ENCODE measurements at places on chromosomes 1 and 21.

- H3K27me3 ChIP-seq, result peaks cover 33% of the 10 kb centered on the region
- H3K27ac ChIP-seq, result no peak overlapping the region
- H3K36me3 ChIP-seq, result no peaks in the 10 kb centered on the region
- no peak for DNase-seq
- H3K4me1 ChIP-seq, result peaks cover 4% of the 10 kb centered on the region
- no peak overlapping the region for H3K4me3 ChIP-seq
Observed at GRCh38 chr1:63710761-63711380, 62.9 kb upstream of the ROR1 start.

DNA sequence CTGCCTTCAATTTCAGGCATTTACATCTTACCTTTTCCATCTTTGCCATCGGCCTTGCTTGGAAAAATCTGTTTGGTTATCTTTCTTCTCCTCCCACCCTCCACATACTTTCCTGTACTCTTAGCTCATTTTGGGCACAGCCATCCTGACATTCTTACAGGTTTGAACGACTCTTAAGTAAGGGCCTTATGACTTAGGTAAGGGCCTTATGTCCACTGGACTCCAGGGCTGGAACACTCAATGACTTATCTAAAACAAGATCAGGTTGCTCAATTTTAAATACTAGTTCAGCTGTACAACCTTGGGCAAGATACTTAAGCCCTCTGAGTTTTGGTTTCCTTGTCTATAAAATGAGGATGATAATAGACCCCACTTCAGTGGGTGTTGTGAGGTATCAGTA is 40.9 kb downstream of the C1orf21 start:
- no peaks in the 10 kb centered on the region for H3K27me3 ChIP-seq
- no peaks in the 10 kb centered on the region for H3K36me3 ChIP-seq
- DNase-seq, result no peak
- H3K4me1 ChIP-seq, result no peaks in the 10 kb centered on the region
- no peak overlapping the region for H3K27ac ChIP-seq
- no peak overlapping the region for H3K4me3 ChIP-seq

- peaks cover 73% of the 10 kb centered on the region for H3K36me3 ChIP-seq
- H3K4me1 ChIP-seq, result peaks cover 16% of the 10 kb centered on the region
- no peaks in the 10 kb centered on the region for H3K27me3 ChIP-seq
- DNase-seq, result no peak
- no peak overlapping the region for H3K4me3 ChIP-seq
Observed at GRCh38 chr1:114457675-114458236, 53.2 kb downstream of the TRIM33 start.

- no peak overlapping the region for H3K4me3 ChIP-seq
- H3K4me1 ChIP-seq, result no peaks in the 10 kb centered on the region
- no peak for DNase-seq
- H3K27me3 ChIP-seq, result peaks cover 27% of the 10 kb centered on the region
Observed at GRCh38 chr1:180563026-180563827, 4.5 kb downstream of the OVAAL start.

DNA sequence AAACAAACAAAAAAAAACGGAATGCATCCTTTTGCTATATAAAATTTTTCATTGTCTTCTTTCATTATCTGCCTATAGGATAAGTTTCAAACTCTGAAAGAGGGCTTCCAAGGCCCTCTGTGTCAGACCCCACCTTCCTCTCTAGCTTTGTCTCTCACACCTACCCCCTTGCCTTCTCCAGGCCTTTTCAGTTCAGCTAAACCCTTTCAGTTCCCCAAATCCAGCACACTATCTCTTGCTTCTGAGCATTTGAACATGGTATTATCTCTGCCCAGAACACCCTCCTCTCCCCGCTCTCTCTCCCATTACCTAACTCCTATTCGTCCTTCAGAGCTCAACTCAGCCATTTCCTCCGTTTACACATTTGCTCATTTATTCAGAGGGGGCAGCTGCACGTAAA is 35.7 kb downstream of the C1orf216 start:
- peaks cover 29% of the 10 kb centered on the region for H3K27me3 ChIP-seq
- H3K36me3 ChIP-seq, result no peaks in the 10 kb centered on the region
- no peaks in the 10 kb centered on the region for H3K4me1 ChIP-seq
- no peak overlapping the region for H3K4me3 ChIP-seq
- no peak overlapping the region for H3K27ac ChIP-seq

GRCh38 chr1:22500471-22500870 is 48.8 kb downstream of the ZBTB40 start:
- H3K4me1 ChIP-seq, result no peaks in the 10 kb centered on the region
- peaks cover 2% of the 10 kb centered on the region for H3K36me3 ChIP-seq
- no peak overlapping the region for H3K4me3 ChIP-seq
- no peak overlapping the region for H3K27ac ChIP-seq
- no peak for DNase-seq
- no peaks in the 10 kb centered on the region for H3K27me3 ChIP-seq

- DNase-seq, result no peak
- no peak overlapping the region for H3K27ac ChIP-seq
- H3K4me3 ChIP-seq, result no peak overlapping the region
- H3K36me3 ChIP-seq, result no peaks in the 10 kb centered on the region
Observed at GRCh38 chr1:57258557-57259325, 165.1 kb downstream of the DAB1 start.

GRCh38 chr1:42323551-42323950 is 11.5 kb downstream of the FOXJ3 start:
- no peak for DNase-seq
- H3K4me1 ChIP-seq, result peaks cover 35% of the 10 kb centered on the region
- H3K27me3 ChIP-seq, result no peaks in the 10 kb centered on the region
- H3K36me3 ChIP-seq, result peaks cover 9% of the 10 kb centered on the region
- H3K4me3 ChIP-seq, result no peak overlapping the region

DNA sequence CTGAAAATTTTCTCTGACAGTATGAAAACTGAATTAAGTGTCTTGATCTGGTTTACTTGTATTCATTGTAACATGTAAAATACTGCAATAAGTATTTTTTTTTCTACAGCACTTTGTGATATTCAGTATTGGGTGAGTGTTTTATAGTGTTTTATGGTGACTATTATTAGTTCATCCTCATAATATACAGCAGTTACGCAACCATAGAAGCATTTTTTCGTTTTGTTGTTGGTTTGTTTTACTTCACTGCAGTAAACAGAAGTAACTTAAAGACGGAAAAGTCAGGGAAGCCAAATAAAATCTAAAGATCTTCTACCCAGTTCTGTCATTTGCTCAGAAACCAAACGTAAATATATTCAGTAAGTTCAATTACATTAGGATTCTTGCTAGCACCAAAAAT is 250.0 kb downstream of the TPR start:
- peaks cover 3% of the 10 kb centered on the region for H3K27me3 ChIP-seq
- H3K4me1 ChIP-seq, result no peaks in the 10 kb centered on the region
- DNase-seq, result no peak
- no peak overlapping the region for H3K27ac ChIP-seq
- no peaks in the 10 kb centered on the region for H3K36me3 ChIP-seq

DNA sequence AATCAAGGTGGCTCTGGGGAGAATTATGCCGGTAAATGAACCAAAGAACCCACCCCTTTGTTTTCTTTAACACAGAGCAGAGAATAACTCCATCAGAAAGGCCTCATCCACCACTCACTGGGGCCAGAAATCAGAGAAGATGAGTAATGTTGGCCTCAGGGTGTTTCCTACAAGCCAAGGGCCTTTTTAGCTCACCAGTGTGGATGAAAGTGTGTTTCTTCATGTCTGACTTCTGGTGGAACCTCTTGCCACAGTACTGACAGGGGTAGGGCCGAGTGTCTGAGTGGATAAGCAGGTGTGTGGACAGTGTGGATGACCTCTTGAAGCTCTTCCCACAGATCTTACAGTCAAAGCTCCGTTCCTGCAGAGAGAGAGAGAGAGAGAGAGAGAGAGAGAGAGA is 8.3 kb downstream of the GFI1 start:
- peaks cover 87% of the 10 kb centered on the region for H3K36me3 ChIP-seq
- peak overlapping the region; percentile 87 for H3K4me3 ChIP-seq
- H3K27me3 ChIP-seq, result no peaks in the 10 kb centered on the region
- peak overlapping the region; percentile 88 for H3K27ac ChIP-seq
- H3K4me1 ChIP-seq, result peaks cover 65% of the 10 kb centered on the region
- no peak for DNase-seq

DNA sequence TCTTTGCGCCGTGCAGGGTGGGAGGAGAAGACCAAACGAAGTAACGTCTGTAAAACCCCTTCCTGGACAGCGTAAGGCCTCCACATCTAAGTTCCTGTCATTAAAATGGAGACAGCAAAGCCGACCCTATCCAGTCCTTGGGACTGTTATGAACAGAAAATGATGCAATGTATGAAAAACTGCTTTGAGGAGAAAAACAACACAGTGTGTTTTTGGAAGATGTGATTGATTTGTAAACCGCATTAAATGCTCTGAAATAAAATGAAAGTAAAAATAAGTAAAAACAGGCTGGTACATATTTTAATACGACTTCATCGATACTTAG is 827 bp upstream of the URB1 start:
- H3K36me3 ChIP-seq, result peaks cover 10% of the 10 kb centered on the region
- peak overlapping the region; percentile 88 for H3K27ac ChIP-seq
- H3K4me1 ChIP-seq, result peaks cover 33% of the 10 kb centered on the region

DNA sequence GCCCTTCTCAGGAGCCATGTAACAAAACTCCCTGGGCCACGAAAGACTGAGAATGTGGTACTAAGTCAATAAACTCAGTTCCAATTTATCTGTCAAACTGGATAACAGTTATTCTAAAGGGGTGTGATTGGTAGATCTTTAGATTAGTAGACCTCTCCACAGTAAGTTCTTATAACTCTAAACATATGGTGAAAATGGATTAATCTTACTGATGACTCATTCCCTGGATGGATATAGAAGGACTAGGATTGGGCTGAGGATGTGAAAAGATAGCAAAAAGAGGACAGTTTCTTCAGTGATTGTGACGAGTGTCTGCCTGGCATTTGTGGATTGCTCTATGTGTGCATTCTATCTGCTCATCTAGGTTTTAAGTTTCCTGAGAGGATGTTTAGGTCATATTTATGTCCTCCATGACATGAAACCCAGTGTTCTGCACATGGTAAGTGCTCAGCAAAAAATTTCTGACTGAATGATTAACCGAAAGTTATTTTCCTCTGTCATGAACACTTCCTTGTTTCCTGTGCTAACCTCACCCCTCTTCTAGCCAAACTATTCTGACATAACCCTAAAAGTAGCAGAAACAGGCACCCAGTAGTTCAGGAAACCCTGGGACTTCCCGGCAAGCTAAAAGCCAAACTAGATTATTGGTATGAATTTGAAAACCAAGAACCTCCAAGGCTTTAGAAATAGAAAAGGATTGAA is 397.5 kb upstream of the PLXNA2 start:
- no peaks in the 10 kb centered on the region for H3K4me1 ChIP-seq
- no peaks in the 10 kb centered on the region for H3K27me3 ChIP-seq
- H3K36me3 ChIP-seq, result no peaks in the 10 kb centered on the region
- no peak for DNase-seq

DNA sequence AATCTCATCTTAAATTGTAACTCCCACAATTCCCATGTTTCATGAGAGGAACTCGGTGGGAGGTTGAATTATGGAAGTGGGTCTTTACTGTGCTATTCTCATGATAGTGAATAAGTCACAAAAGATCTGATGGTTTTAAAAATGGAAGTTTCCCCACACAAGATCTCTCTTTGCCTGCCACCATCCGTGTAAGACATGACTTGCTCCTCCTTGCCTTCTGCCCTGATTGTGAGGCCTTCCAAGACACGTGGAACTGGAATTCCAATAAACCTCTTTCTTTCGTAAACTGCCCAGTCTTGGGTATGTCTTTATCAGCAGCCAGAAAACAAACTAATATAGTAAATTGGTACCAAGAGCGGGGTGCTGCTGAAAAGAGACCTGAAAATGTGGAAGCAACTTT is 761.6 kb upstream of the RGS18 start:
- no peak overlapping the region for H3K4me3 ChIP-seq
- DNase-seq, result no peak
- no peaks in the 10 kb centered on the region for H3K4me1 ChIP-seq
- H3K27ac ChIP-seq, result no peak overlapping the region

- peaks cover 12% of the 10 kb centered on the region for H3K4me1 ChIP-seq
- no peaks in the 10 kb centered on the region for H3K27me3 ChIP-seq
- H3K36me3 ChIP-seq, result peaks cover 60% of the 10 kb centered on the region
- peak overlapping the region; percentile 19 for H3K4me3 ChIP-seq
- no peak for DNase-seq
Observed at GRCh38 chr1:150928286-150928685, 2.1 kb downstream of the SETDB1 start.

- no peak for DNase-seq
- H3K4me3 ChIP-seq, result no peak overlapping the region
- no peaks in the 10 kb centered on the region for H3K4me1 ChIP-seq
- H3K27me3 ChIP-seq, result peaks cover 5% of the 10 kb centered on the region
Observed at GRCh38 chr1:233496993-233497392, 116.9 kb upstream of the KCNK1 start.
